ENCODE measurements at places on chromosomes 6 and 20. TPM values are rescaled to one million over a fixed set of nuclear protein-coding genes. Genes with fewer than 3 reads are reported as not detected.

Gene CST5
- not detected for total RNA-seq

Gene NKX2-2
- total RNA-seq: not detected

Gene GPR63
- total RNA-seq: 3.9 TPM

Gene GSTA1
- total RNA-seq: not detected

Gene SYNDIG1
- not detected for total RNA-seq

Gene ANKRD66
- not detected for total RNA-seq

Gene TAGAP
- total RNA-seq: not detected

Gene MAVS
- total RNA-seq: 21.0 TPM

Gene PBOV1
- total RNA-seq: not detected

Gene DYNLRB1
- 219 TPM for total RNA-seq

Gene DPPA5
- not detected for total RNA-seq

Gene ACTL10
- not detected for total RNA-seq

Gene SALL4
- 2.3 TPM for total RNA-seq

Gene DOK5
- not detected for total RNA-seq

Gene VSX1
- not detected for total RNA-seq
